ENCODE measurements at places on chromosomes 12 and 14.

DNA sequence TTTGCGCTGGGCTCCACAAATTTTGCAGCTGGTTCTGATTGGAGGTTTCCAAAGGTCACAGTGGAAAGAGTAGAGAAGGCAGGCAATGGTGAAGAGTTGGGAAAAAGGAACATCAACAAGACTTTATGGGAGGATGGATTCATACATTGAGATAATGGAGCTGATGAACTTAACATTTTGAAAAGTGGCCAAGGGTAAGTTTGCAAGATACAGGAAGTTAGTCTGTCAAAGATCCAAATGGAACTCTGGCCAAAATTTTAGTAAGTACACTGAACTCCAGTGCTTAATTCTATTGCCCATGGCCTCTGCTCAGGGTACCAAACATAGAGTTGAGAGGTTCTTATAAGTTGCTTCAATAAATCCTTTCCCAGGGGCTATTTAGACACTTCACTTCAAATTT is 15.6 kb downstream of the CCER1 start:
- DNase-seq, result no peak

- DNase-seq, result peak; percentile 30
Measured at GRCh38 chr12:13197526-13198143, 1.1 kb downstream of the EMP1 start.

GRCh38 chr12:28035500-28035899 is 63.0 kb upstream of the PTHLH start:
- no peak for DNase-seq

- no peak for DNase-seq
Measured at GRCh38 chr14:75119056-75119455, 7.8 kb downstream of the NEK9 start.

DNA sequence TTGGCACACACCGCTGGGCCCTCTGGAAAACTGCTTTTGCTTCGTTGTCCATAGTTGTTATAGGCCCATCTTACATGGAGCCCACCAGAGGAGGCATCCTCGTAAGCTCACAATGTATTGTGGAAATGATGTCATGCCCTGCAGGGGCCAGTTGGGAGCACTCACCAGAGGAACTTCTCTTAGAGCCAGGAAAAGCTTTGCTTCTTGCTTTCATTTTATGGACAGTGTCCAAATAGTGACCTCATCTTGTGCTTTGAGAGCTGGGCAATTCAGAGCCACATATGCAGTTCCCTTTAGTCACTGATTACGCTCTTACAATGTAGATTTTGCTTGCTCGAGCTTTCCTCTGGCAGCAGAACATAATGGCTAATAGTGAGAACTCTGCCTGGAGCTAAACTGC is 275.6 kb downstream of the AACS start:
- peak; percentile 15 for DNase-seq

GRCh38 chr12:127401005-127401404 is 866.0 kb upstream of the TMEM132C start:
- peak; percentile 21 for DNase-seq

DNA sequence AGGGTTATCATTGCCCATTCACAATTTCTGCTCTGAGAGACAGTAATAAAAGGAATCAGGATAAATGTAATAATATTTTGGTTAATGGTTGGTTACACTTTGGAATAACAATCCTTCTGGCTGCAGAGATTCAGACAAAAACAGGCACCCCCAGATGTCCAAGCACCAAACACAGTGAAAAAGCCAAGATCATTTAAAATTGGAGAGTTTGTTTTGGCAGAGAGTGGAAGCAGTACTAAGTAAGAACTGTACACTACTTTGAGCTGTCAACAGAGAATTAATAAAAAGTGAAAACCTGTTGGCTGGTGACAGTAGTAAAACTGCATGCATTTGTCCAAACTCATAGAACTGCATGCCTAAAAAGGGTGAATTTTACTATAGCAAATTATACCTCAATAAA is 15.6 kb upstream of the IL22 start:
- DNase-seq, result no peak

GRCh38 chr14:24329073-24329663 is 5.7 kb downstream of the ADCY4 start:
- DNase-seq, result no peak

DNA sequence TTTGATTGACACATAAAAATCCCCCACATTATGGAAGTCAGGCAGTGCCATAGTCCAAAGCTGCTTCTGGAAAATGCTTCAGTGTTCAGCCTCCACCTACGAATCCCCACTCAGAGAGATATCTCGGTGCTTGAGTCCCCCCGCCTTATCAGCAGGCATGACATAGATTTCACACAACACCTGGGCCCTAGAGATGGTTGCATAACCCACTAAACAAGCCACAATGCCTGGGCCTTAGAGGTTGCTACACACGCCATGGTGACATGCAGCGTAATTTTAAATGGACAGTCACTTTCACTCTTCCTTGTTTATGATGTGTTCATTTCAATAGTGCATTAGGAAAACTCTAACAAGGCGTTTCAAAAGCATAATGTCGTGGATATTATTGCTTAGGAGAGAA is 38.0 kb downstream of the CCDC60 start:
- DNase-seq, result no peak

DNA sequence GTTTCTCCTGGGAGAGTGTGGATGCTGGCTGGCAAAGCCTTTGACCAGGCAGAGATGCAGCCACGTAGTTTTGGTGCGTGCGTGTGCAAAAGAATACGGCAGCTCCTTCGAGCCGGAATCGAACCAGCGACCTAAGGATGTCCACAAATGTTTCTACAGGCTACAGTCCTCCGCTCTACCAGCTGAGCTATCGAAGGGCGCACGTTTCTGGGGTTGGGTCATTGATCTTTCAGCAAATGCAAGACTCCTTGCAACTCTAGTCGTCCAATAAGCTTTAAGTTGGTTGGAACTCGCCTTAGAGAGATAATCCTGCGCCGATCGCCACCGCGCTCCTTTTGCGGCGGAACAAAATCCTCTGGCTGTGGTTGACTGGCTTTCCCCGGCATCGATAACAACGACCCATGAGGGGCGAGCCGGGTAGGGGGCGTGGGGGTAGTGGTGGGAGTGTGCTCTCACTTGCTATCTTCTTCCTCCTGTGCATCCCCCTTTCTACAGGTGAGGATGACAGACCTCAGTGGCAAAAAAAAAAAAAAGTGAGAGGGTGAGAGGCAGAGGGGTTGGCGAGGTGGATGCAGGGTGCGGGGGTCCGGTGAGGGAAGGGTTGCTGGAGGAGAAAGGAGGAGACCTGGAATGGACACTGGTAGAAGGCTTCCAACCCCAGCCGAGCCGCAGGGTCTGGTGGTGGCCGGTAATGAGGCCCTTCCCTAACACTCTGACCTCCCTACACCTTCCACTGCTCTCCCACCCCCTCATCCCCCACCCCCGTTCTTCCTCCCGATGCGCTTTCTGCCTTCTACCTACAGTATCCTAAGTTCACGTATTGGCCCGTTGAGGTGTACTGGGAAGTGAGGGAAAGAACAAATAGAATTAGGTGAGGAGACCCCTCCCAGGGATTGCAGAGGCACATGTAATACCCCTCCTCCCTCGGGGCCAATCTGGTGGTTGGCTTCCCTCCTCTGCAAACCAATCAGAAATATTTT is 11.8 kb upstream of the OR6S1 start:
- DNase-seq, result no peak

GRCh38 chr14:75917322-75917945 is 64.4 kb downstream of the TGFB3 start:
- DNase-seq, result no peak

GRCh38 chr14:95238487-95239298 is 81.0 kb downstream of the CLMN start:
- DNase-seq, result no peak

- peak; percentile 48 for DNase-seq
Measured at GRCh38 chr14:73014105-73014504, 12.8 kb downstream of the ZFYVE1 start.

- DNase-seq, result no peak
Measured at GRCh38 chr14:59318908-59319307, 130.4 kb downstream of the DAAM1 start.

DNA sequence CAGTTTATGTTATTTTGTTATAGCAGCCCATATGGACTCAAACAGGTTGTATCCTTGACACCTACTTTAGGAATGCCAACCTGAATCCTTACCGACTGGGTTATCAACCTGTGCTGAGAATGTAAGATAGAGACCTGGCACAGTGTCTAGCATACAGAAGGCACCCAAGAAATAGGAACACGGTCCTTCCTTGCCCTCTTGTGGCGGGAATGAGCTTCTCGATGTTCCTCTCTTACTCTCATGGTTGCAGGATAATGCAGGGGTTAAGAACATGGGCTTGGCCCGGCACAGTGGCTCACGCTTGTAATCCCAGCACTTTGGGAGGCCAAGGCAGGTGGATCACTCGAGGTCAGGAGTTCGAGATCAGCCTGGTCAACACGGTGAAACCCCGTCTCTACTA is 6.5 kb downstream of the C12orf43 start:
- peak; percentile 29 for DNase-seq

- no peak for DNase-seq
Measured at GRCh38 chr12:202081-202731, 11.8 kb downstream of the SLC6A12 start.

DNA sequence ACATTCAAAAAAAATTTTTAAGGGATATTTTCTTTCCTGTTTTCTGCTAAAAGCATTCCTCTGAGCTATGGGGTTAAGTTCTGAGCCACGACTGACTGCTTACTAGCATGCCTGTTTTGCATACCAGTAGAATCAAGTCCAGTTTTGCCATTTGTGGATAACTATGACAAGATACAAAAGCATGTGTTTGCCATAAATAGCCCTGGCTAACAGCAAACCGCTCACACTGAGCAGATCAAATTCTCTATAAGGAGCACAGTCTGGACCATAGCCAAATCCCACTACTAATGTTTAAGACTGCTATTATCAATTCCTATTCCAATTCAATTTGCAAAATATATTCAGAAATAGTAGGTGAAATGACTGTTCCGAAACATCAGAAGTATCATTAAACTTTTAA is 3.2 kb downstream of the CFL2 start:
- DNase-seq, result peak; percentile 73

GRCh38 chr14:38481952-38482678 is 226.2 kb upstream of the CLEC14A start:
- DNase-seq, result peak; percentile 62

DNA sequence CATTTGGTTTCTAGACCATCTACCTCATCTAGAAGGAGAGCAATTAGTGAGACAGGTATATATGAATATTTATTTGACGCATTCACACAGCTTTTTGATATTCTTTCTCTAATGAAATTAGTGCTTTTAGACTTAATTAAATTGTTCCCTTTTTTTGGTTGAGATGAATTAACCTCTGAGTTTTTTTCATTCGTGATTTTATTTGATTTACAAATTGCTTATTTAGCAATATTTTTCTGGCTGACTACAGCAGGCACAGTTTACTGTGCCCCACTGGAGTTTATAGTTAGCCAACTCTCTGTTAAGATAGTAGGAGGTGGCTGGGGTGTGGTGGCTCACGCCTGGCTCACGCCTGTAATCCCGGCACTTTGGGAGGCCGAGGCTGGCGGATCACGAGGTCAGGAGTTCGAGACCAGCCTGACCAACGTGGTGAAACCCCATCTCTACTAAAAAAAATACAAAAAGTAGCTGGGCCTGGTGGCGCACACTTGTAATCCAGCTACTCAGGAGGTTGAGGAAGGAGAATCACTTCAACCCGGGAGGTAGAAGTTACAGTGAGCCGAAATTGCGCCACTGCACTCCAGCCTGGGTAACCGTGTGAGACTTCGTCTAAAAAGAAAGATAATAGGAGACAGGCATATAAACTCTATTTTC is 16.7 kb downstream of the MDM2 start:
- no peak for DNase-seq

DNA sequence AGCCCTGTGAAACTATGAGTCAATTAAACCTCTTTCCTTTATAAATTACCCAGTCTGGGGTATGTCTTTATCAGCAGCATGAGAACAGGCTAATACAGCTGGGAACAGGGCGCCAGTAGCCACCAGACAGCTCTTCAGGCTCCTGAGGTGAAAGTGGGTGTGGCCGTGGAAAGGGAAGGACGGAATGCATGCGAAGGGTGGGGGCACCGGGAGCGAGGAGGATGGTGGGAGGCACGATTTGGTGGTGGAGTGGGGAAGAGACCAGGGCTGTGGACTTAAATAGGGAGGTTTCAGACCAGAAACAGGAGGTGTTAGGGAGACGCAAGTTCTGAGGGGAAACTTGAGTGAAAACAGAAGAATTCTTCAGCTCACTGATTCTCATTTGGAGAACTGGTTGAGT is 44.1 kb upstream of the CHST11 start:
- DNase-seq, result no peak

- no peak for DNase-seq
Measured at GRCh38 chr14:75264036-75264435, 14.6 kb upstream of the FOS start.

- no peak for DNase-seq
Measured at GRCh38 chr12:106163712-106164111, 25.0 kb upstream of the NUAK1 start.

- no peak for DNase-seq
Measured at GRCh38 chr14:101118746-101119591, 215.4 kb upstream of the RTL1 start.

DNA sequence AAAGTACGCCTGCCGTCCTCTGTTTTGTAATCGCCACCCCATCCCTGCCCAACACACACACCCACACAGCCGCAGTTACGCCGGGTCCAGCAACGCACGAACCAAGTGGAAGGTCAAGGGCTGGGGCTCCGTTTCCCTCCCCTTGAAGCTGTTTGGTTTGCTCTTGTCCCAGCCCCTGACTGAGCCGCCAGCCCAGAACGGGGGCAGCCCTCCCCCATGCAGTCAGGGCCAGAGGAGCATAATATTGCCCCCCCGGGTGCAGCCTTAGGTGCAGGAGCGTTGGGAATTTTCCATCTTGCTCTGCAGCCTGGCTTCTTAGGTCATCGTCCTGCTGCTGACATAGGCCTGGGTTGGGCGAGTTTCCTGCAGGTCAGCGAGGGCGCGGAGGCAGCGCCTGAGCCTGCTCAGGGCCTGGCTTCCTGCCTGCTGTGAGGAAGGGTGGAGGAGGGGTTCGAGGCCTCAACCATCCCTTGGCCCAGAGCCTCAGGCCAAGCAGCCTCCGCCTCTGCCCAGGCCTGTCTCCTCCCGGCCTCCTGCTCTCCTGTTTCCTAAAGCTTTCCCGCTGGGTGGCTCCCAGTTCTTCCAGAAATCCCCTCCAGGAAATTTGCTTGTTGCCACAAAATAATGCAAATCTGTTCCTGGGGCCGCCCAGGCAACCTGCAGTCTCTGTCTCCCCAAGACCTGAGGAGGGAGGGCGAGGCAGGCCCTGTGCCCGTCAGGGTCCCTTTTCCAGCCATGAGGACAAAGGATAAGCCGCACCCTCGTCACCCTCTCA is 44.5 kb downstream of the PSMA6 start:
- DNase-seq, result no peak

GRCh38 chr12:530308-530707 is 70.6 kb downstream of the B4GALNT3 start:
- peak; percentile 50 for DNase-seq

GRCh38 chr12:72219937-72220336 is 52.2 kb upstream of the TRHDE start:
- DNase-seq, result no peak

GRCh38 chr12:69897744-69898143 is 72.7 kb downstream of the MYRFL start:
- peak; percentile 91 for DNase-seq

DNA sequence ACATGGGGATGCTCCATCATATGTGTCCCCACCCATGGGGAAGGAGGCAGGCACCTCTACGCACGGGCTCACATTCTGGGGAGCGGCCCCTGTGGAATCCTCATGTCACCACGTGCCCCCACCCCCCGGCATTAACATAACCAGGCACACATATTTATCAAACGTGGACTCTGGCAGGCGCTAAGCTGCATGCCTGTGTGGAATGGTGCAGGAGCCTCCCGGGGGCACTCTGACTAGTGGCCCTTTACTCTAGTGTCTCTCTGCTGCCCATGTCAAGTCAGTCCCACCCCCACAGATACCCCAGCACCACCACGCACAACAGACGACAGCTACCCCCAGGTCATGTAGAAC is 66.1 kb downstream of the CCDC88C start:
- DNase-seq, result no peak
